ENCODE measurements at places on chromosomes 7 and 10.

- no peak for DNase-seq
Observed at GRCh38 chr7:9937944-9938631, 1035.6 kb upstream of the PHF14 start.

- no peak for DNase-seq
Observed at GRCh38 chr7:25383402-25383801, 155.1 kb upstream of the NPVF start.

DNA sequence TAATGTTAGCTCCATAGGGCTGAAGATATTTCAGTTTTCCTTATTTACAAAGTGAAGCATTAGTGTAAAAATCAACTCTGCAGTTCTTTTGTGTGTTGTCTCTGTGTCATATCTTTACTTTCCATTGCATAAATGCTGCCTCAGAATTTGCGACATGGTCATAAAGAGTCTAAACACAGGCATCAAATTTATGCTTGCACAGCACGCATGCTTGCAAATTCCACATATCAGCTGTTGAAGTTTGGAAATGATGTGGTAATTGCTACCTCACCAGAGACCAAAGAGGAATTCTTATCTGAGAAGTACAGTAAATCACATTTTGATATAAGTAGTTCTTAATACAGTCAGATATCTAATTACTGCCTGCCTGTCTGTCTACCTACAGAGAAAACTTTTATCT, 348.2 kb upstream of the GRM3 start:
- DNase-seq = no peak

DNA sequence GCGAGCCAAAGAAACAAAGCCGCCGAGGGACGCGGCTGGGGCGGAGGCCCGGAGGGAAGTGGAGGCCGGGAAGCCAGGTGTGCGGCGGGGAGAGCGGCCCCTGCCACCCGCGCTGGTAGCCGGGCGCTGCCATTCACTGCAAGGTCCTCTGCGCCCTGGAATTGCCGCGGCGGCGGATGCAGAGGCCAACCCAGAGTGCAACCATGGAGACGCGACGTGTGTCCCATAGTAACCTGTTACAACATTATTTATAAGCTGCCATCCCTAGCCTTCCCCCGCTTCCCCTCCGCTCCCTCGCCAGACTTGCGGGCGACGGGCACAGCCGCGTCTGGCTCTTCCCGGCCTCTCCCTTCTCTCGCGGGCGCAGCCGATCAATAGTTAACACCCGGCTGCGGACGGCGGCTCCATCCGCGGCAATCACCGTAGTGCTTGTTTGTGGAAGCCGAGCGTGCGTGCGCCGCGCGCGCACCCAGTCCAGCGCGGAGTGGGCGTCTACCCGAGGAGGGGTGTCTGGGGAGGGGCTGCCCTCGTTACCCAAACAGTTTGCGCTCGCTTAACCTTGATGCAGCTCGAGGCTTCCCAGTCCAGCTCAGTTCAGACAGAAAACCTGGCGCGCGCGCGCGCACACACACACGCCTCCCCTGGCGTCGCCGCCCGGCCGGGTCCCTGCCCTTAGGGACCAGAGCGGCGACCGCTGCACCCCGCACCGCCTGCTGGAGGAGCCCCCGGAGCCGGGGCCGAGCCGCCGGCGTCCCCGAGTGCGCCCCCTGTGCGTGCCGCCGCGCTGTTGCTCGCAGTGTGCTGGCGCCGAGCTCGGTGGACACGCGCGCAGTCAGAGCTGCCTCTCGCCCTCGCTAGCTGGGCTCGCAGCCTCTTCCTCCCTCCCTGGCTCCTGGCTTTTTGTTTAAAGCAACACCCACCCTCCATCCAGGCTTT, 165.4 kb upstream of the DPP6 start:
- DNase-seq = no peak

DNA sequence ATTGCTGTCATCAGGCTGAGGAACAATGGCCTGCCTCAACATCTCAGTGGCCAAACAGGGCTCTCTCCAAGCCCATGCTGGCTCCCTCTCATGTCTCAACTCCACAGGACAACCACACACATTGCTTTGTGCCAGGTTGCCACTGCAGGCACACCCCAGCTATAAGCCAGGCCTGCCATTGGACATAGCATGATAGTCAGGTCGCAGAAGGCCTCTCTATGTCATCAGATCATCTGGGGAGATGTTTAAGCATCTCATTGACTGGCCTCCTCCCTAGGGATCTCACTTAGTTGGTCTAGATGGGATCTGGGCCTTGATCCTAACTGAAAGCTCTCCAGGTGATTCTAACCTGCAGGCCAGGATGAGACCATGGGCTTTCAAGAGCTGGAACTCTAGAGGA, 257.2 kb downstream of the GRID1 start:
- no peak for DNase-seq

- DNase-seq = no peak
Observed at GRCh38 chr10:99941942-99942820, 67.6 kb downstream of the DNMBP start.

- DNase-seq = peak; percentile 57
Observed at GRCh38 chr7:38178695-38179344, 775 bp downstream of the STARD3NL start.

- no peak for DNase-seq
Observed at GRCh38 chr10:9140373-9140772, 1085.9 kb downstream of the GATA3 start.

All from KBM-7 (cell line).